Stimulated activated CD4-positive, alpha-beta T cell treated with anti-CD3 and anti-CD28 coated beads, Interleukin-15, amount 100 ng/mL, for 1 hour (primary cell): ENCODE measurements at places on chromosomes 2 and 18.

DNA sequence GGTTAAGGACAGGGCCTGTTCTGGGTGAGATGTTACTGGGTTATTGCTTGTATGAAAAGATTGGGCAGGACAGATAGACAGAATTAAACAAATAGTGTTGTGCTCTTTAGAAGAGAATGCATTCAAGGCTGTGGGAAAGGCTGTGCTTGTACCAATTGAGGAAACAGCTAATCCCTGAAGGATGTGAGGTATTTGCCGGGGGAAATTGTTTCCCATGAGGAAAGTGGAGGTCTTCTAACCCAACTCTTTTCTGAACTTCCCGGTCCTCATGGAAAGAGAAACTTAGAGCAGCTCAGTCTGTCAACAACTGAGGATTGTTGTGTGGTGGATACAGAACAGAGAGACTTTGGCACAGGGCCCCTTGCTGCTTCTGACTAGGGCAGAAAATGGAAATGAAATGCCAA, 9.5 kb downstream of the SLC1A4 start:
- DNase-seq, result no peak

DNA sequence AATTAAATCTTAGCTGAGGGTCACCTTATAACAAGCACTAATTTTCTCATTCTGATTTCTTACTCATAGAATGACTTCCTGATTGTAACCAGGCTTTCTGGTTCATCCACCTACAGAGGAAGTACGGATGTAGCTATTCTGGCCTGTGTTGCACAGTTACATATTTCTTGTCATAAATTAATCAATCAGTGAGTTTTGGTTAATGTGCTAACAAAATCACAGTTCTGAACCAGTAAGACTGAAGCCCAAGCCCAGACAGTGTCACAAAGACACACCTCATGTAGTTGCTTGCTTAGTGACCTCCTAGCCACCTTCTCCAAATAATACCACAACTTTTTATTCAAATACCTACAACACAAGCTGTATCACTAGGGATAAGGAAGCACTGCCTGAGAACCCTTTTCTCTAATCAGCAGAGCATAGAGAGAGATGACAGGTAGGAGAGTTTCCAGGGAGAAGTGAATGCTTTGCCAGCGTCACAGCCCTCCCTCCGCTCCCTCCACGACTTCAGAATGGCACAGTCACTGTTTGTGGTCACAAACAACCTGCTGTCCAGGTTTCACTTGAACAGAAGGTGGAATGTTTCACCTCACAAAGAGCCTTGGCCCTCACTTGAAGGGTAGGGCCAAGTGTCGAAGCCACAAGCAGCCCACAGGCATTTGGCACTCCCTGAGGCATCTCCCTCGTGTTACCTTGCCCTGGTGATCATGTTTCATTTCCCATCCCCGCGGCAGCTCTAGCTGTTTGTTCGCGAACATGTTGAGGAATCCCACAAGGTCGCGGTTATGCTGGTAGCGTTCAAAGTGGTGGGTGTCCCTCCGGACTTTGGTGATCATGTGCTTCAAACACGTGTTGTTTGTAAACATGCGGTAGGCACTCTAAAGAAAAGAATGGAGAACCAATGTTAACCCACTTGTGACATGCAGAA, 120.8 kb upstream of the STK17B start:
- no peak for DNase-seq

DNA sequence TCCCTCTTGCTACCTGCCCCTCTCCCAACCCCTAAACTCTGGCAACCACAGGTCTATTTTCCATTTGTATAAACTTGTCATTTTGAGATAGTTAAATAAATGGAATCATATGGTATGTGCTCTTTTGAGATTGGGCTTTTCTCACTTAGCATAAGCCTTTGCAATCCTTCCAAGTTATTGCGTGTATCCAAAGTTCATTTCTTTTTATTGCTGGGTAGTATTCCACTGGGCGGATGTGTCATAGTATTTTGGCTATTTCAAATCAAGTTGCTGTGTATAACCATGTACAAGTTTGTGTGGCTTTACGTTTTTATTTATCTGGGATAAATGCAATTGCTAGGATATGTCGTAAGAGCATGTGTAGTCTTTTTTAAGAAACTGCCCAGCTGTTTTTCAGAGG, 55.5 kb upstream of the CUL3 start:
- DNase-seq, result no peak

DNA sequence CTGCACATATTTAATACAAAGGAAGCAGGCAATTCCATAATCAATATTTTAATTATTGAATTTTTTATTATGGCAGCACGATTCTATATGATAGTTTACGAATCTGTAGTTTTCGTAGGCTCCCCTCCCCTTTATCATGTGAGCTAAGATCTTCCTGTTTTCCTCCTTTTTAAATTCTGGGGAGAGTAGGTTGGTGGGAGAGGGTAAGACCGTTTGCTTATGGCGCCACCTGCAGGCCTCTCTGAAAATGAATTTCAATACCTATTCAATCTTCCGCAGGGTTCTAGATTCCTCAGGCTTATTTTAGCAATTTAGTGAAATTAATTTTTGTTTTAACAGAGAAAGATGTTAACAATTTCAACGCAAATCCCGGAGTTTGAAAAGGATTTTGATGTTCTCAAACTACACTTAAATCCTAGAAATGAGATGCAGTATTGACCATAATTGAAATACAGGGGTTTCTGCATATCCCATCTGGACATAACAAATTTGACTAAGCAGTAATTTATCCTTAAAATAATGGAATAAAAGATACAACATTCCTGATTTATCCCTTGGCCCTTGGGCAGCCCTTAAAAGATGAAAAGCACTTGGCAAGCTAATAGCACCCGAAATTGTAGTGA, 12.8 kb upstream of the GBX2 start:
- no peak for DNase-seq

- no peak for DNase-seq
Observed at GRCh38 chr2:33038230-33038629, 91.5 kb downstream of the LTBP1 start.

DNA sequence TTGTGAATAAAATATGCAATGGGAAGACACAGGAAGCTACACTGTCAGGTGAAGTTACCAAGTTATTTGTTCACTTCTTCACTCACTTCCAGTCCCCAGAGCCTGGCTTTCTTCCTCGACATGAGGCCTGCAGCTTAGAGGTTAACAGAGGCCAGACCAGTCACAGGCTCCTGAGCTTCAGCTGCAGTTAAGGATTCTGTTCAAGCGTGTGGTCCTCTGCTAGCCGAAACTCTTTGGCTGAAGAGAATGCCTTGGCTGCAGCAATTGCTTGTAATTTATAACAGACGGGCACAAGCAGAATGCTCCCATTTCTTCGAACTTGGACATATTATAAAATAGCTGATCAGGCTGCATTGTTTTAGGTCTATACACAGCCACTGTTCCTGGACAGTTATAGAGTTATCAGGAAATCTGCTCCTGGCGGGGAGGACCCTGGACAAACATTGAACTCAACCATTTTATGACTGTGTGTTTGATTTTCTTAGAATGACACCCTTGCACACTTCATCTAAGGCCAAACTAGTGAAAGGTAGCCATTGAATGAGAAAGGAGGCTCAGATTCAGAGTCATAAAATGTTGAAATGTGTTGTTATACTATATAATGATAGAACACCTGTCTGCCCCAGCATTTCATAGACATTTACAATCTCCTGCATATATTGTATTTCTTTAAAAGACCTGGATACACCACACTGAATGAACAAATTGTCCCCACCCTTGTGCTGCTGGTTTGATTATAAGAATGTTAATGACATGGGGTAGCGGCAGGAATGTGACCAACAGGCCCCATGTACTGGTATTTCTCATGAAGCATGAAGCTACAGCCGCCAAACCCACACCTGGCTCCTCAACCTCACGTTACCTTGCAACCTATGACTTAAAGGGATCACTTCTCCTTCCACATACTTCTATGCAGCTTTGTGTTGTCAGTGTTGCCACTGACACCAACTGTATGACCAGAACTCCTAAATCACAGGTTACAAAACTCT, 153.6 kb downstream of the TDRD15 start:
- DNase-seq, result no peak
